Osteoblast (primary cell): ENCODE measurements at places on chromosomes 7 and 10. TPM values are rescaled to one million over a fixed set of nuclear protein-coding genes. Genes with fewer than 3 reads are reported as not detected.

DNA sequence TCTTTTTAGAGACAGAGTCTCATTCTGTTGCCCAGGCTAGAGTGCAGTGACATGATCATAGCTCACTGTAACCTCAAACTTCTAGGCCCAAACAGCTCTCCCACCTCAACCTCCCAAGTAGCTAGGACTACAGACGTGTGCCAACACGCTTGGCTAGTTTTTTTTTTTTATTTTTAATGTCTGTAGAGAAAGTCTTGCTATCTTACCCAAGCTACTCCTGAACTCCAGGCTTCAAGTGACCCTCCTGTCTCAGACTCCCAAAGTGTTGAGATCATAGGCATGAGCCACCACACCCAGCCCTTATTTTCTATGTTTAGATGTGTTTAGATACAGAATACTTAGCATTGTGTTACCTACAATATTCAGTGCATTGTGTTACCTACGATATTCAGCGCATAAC lies 46.4 kb downstream of the KMT2E start:
- H3K27me3 ChIP-seq: no peaks in the 10 kb centered on the region
- no peak overlapping the region for H3K4me3 ChIP-seq
- peaks cover 33% of the 10 kb centered on the region for H3K36me3 ChIP-seq
- peak; percentile 27 for DNase-seq

DNA sequence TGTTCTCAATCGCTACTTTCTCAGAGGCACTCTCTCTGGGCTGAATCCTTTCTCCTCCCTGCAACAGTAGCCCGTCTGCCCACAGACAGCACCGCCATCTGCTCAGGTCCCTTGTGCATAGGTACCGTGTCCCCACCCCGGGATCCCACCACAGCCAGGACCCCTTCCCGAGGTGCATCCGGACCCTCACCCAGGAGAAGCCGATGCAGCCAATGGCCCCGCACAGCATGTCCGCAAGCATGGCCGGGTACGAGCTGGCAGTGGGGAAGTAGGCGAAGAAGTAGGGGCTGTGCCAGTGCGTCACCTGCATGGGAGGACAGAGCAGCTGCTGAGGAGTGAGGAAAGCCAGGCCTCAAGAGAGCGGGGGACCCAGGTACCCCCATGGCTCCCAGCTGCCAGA lies 25.5 kb downstream of the DDC start:
- no peak overlapping the region for H3K27ac ChIP-seq
- DNase-seq: no peak
- peaks cover 2% of the 10 kb centered on the region for H3K27me3 ChIP-seq
- peaks cover 10% of the 10 kb centered on the region for H3K4me1 ChIP-seq
- H3K4me3 ChIP-seq: no peak overlapping the region
- H3K36me3 ChIP-seq: no peaks in the 10 kb centered on the region

GRCh38 chr10:110779489-110779888 lies 92.2 kb upstream of the PDCD4 start:
- H3K27ac ChIP-seq: no peak overlapping the region
- peaks cover 4% of the 10 kb centered on the region for H3K4me1 ChIP-seq
- H3K27me3 ChIP-seq: peaks cover 26% of the 10 kb centered on the region
- H3K4me3 ChIP-seq: no peak overlapping the region
- DNase-seq: no peak

DNA sequence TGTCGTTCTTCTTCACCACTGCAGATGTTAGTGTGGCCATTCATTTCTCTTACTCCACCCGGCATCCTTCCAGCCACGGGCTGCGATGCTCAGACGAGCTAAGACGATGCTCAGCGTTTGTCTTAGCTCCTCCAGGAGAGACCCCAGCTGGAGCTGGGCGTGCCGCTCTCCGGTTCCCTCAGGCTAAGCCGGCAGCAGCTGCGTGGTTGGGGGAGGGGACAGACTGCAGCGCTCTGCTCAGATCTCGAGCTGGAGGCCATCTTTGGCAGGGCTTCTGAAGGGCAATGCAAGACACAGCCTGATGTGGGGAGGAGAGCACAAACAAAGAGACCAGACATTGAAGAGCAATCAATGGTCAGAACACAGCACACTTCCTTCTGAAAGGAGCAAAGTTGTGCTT lies 4.8 kb downstream of the INA start:
- H3K27ac ChIP-seq: no peak overlapping the region
- no peaks in the 10 kb centered on the region for H3K4me1 ChIP-seq
- H3K27me3 ChIP-seq: peaks cover 76% of the 10 kb centered on the region
- no peaks in the 10 kb centered on the region for H3K36me3 ChIP-seq

- no peaks in the 10 kb centered on the region for H3K36me3 ChIP-seq
- H3K4me3 ChIP-seq: no peak overlapping the region
Measured at GRCh38 chr7:44958645-44959344, 20.0 kb downstream of the MYO1G start.

GRCh38 chr7:22442187-22442881 lies 57.7 kb downstream of the STEAP1B start:
- H3K27me3 ChIP-seq: no peaks in the 10 kb centered on the region
- peaks cover 7% of the 10 kb centered on the region for H3K4me1 ChIP-seq
- DNase-seq: no peak
- H3K36me3 ChIP-seq: no peaks in the 10 kb centered on the region
- H3K4me3 ChIP-seq: no peak overlapping the region
- H3K27ac ChIP-seq: no peak overlapping the region

DNA sequence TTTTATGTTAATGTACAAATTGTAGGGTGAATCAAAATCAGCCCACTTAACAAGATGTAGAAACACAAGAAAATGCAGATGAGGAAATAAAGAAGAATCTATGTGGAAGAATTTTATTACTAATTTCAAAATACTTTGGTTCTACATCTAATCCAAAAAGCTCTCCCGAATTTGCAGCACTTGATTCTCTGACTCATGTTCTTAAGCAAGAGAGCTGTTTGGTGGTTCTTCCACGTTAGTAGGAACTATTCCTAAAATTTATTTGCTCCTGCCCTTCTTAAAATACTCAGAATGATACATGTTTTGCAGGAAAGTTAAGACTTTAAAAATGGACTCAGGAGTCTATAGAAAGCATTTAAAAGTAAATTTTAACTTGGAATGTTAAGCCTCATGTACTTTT lies 91.8 kb downstream of the ZMYND11 start:
- H3K4me3 ChIP-seq: no peak overlapping the region
- H3K36me3 ChIP-seq: no peaks in the 10 kb centered on the region
- H3K27me3 ChIP-seq: no peaks in the 10 kb centered on the region
- no peak overlapping the region for H3K27ac ChIP-seq
- no peaks in the 10 kb centered on the region for H3K4me1 ChIP-seq

DNA sequence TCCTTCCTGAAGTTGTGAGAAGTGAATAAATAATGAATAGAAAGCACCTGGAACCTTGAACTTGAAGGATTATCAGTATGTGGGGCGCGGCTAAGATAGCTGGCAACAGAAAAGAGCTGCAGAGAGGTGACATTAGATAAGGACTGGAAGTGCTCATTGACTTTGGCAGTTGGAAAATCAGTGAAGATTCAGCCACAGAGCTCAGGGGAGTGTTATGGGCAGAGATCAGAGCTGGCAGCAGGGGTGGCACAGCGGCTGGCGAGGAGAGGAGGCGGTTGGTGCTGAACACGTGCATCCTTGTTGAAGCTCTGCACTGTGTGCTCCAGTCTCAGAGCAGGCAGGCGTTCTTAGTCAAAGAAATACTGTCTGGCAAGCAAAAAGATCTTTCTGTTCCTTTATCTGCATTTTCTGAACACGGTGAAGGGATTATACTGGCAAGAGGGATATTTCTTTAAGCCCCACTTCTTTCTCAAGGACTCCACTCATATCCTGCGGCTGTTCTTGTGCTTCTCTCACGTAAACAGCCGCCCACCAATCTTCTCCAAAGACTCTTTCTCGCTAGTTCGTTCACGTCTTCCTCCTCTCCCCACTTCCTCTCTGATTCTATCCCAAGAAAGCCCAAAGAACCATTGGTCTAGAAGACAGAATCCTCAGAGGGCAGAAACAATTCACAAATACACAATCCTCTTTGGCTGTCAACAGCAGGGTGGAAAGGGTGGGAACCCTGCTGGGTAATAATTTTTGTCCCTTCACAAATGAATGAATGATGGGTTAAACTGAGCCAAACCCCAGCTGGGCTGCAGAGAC lies 38.6 kb upstream of the ADD3 start:
- no peak overlapping the region for H3K4me3 ChIP-seq
- DNase-seq: no peak
- no peak overlapping the region for H3K27ac ChIP-seq
- H3K36me3 ChIP-seq: no peaks in the 10 kb centered on the region

- no peaks in the 10 kb centered on the region for H3K4me1 ChIP-seq
- H3K27me3 ChIP-seq: no peaks in the 10 kb centered on the region
- H3K36me3 ChIP-seq: no peaks in the 10 kb centered on the region
Measured at GRCh38 chr7:158595068-158595467, 7.4 kb upstream of the PTPRN2 start.

- no peaks in the 10 kb centered on the region for H3K36me3 ChIP-seq
- DNase-seq: peak; percentile 63
- peak overlapping the region; percentile 93 for H3K27ac ChIP-seq
- H3K4me1 ChIP-seq: peaks cover 24% of the 10 kb centered on the region
- no peaks in the 10 kb centered on the region for H3K27me3 ChIP-seq
Measured at GRCh38 chr10:102299873-102300272, 54.5 kb downstream of the GBF1 start.

Gene ITIH5
- total RNA-seq: 0.88 and 2.2 TPM in 2 replicates

Gene ELAPOR2
- total RNA-seq: 0.88 and 4.0 TPM in 2 replicates

Gene CPED1
- 30.8 and 37.4 TPM in 2 replicates for total RNA-seq

Gene MINDY4
- 8.5 and 10.5 TPM in 2 replicates for total RNA-seq
